SK-MEL-5 (cell line): ENCODE measurements at places on chromosomes 5 and 9.

DNA sequence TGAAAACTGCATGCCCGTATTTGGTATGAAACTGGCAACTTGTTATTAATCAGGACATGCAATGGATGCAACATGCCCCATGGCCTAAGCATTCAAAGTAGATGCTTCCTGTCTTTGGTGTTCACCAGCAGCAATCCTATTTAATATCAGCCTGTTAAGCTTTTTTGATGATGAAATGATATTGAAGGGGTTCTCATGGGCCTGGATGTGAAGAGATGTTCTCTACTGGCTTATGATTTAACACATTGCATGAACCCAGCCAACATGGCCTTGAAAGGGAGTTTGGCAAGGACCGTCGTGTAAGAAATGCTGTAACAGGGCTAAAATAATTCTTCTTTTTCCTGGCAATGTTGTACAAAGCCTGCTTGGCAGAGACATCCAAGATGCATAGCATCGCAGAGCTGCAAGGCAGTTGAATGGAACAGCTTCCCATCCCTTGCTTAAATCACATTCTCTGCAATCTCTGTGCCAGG, 111.2 kb downstream of the SMARCA2 start:
- DNase-seq, result no peak

- peak; percentile 33 for DNase-seq
Measured at GRCh38 chr9:32554107-32554506, 1.7 kb upstream of the TOPORS start.

GRCh38 chr5:78899922-78900362, 85.2 kb downstream of the ARSB start:
- DNase-seq, result peak; percentile 68

DNA sequence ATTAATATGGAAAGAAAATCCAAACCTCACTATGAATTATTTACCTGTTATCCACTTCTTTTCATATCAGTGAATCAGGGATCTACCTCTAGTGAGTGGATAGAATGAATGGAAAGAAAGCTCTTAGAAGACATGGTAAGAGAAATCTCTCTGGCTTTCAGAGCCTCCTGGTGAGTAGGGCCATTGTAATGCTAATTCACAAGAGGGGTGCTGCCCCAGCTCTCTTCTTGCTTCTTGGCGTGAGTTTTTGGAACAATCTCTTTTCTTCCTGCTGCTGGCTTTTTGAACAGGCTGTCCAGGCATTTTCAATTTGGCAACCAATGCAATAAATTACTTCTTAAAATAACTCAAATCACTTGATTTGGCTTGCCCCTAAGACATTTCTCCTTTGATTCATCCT, 49.9 kb upstream of the KCNN2 start:
- no peak for DNase-seq

DNA sequence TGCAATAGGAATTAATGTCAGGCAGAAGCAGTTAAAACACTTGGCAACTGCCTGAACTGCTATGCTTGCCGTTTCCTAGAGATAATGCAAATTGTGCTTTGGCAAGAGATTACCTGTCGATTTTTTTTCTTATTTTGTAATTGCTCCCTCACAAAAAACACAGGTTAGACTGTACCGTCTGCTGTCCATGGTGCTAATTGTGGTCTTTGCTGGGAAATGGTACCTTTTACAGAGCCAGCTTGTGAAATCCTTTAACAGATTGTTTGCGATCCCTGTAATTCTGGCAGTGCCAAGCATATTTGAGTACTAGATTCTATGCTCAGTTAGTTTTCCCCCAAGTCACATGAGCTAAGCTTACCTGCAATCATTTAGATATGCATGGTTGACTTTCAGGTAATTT, 2125.8 kb upstream of the WWC1 start:
- no peak for DNase-seq

DNA sequence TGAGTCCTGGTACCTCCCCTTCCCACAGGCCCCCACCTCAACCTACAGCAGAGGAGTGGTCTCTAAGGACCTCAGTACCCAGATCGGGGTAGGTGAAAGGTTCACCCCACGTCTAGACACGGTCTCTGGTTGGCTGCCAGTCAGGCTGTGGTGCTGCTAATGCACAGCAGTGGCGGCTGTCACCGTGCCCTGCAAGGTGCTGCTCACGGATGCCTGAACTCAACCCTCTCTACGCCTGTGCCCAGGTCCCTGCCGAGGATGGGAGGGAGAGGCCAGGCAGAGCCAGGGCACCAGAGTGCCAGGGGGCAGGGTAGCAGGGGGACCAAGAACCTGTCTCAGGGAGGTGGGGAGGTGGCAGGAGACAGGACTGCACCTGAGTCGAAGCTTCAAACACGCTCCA, 14.3 kb downstream of the IER5L start:
- no peak for DNase-seq

DNA sequence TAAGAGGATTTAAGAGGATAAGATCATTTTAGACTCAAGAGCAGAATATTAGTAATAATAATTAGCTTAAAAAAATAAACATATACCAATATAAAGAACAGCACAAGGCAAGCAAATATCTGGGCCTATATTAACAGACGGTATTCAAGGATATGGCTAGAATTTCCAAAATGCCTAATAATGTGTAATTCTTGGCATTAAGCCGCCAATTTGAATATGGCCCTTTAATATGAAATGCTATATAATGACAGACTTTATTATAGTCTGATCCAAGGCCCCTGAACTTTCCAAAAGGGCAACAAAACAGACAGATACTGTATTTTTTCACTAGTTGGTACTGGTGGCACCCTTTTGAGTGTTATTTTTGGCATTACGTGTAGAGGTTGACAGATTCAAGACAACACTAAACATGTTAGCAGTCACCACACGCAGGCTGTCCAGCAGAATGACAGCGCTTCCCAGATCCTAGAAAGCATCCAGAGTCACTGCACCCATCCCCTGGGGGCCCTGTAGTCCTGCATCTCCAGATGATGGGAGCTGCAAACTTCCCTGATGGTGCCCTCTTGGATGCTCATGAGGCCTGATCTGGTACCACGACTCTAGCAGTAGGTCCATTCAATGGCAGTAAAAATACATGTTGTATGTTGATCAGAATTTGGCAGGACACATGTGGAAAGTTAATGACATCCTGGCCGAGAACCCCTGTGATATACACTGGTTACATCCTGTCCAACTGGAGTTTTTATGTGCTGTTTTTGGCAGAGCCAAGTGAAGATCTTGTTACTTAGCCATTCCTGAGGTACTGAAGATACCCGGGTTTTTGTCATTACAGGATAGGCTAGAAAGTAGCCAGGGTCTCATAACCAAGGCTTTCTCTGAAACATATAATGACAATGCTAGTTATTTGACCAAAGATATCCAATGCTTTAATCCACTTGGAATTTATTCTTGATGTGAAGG, 1.7 kb upstream of the ABL1 start:
- DNase-seq, result no peak

- no peak for DNase-seq
Measured at GRCh38 chr9:3508078-3508431, 17.7 kb downstream of the RFX3 start.
